ENCODE measurements at places on chromosomes 2 and 18.
A peak's percentile ranks its signal among the peaks of the same experiment; 100 is the strongest.

GRCh38 chr18:77114415-77115191 is 18.0 kb downstream of the MBP start:
- H3K36me3 ChIP-seq = peaks cover 55% of the 10 kb centered on the region
- H3K27ac ChIP-seq = peak overlapping the region; percentile 92
- peak overlapping the region; percentile 49 for H3K4me3 ChIP-seq
- peak; percentile 54 for DNase-seq
- H3K4me1 ChIP-seq = peaks cover 68% of the 10 kb centered on the region

GRCh38 chr2:120684289-120685065 is 51.2 kb upstream of the GLI2 start:
- no peak overlapping the region for H3K27ac ChIP-seq
- DNase-seq = no peak
- no peak overlapping the region for H3K4me3 ChIP-seq
- H3K4me1 ChIP-seq = peaks cover 4% of the 10 kb centered on the region

- H3K36me3 ChIP-seq = peaks cover 24% of the 10 kb centered on the region
- no peak overlapping the region for H3K27ac ChIP-seq
- peaks cover 18% of the 10 kb centered on the region for H3K4me1 ChIP-seq
- H3K4me3 ChIP-seq = no peak overlapping the region
- H3K27me3 ChIP-seq = no peaks in the 10 kb centered on the region
Observed at GRCh38 chr2:127790694-127791529, 20.1 kb downstream of the WDR33 start.

- H3K27ac ChIP-seq = no peak overlapping the region
- no peak for DNase-seq
- H3K4me1 ChIP-seq = no peaks in the 10 kb centered on the region
- H3K4me3 ChIP-seq = no peak overlapping the region
- peaks cover 21% of the 10 kb centered on the region for H3K27me3 ChIP-seq
Observed at GRCh38 chr18:2148823-2149222, 422.5 kb downstream of the METTL4 start.

DNA sequence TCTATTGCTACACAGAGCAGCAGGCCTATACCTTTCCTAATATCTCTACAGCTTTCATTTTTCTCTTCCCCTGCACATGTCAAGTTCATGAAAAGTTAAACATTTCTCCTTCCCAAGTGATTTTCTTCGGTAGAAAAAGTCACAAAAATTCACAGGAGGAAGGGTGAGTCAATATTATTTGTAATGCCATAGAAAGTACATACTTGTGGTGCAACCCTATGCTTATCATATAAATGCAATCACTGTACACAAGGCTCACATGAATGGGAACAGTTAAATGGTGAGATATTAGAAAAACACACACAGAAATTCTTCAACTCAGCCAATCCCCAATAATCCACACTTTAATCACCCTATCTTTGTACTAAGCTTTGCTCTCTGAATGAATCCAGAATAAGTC is 651.6 kb downstream of the LRRTM4 start:
- H3K27ac ChIP-seq = no peak overlapping the region
- H3K27me3 ChIP-seq = no peaks in the 10 kb centered on the region
- H3K4me3 ChIP-seq = no peak overlapping the region
